Activated T-helper 1 cell treated with anti-CD3 and anti-CD28 coated beads, Interleukin-2, amount 50 U/mL, for 16 hours (primary cell): ENCODE measurements at places on chromosomes 5 and 9.

GRCh38 chr5:3600106-3601060 is 4.8 kb downstream of the IRX1 start:
- no peak for DNase-seq

- DNase-seq = no peak
Observed at GRCh38 chr5:123929055-123929474, 417.1 kb downstream of the CSNK1G3 start.

GRCh38 chr9:19252174-19252884 is 21.8 kb downstream of the DENND4C start:
- no peak for DNase-seq

GRCh38 chr5:11105696-11106095 is 344.7 kb upstream of the DAP start:
- DNase-seq = no peak

DNA sequence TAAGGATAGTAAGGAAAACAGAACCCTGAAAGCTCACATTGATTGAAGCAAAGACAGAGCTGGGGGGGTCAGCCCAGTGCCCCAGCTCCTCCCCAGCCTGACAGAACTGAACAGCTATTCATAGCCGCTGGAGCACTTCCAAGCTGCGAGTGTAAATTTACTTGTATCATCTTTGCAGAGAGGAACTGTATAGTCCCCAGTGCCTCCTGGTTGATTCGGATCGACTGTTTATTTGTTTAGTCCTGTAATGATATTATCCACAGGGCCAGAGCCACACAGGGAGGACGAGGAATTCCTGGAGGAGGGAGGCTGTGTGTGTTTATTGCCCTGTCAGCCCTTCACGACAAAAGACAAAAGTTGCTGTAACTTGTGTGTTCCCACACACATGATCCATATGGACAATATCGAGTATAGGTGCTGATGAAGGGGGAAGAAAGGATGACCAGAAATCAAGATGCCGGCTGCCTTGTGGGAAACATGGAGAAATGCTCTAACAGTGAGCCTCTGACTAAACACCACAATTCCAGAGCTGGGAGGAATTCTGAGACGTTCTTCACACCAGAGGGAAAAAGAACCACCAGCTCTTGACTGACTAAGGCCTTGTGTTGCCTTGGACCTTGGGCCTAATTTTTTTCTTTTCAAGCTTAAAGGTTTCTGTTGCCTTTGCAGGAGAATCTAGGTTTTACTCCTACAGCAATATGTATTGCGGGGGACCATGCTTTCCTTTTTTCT is 31.1 kb downstream of the FOXD1 start:
- DNase-seq = no peak

GRCh38 chr5:67268231-67269021 is 71.8 kb upstream of the CD180 start:
- no peak for DNase-seq

GRCh38 chr5:170312666-170313065 is 15.1 kb upstream of the LCP2 start:
- no peak for DNase-seq

DNA sequence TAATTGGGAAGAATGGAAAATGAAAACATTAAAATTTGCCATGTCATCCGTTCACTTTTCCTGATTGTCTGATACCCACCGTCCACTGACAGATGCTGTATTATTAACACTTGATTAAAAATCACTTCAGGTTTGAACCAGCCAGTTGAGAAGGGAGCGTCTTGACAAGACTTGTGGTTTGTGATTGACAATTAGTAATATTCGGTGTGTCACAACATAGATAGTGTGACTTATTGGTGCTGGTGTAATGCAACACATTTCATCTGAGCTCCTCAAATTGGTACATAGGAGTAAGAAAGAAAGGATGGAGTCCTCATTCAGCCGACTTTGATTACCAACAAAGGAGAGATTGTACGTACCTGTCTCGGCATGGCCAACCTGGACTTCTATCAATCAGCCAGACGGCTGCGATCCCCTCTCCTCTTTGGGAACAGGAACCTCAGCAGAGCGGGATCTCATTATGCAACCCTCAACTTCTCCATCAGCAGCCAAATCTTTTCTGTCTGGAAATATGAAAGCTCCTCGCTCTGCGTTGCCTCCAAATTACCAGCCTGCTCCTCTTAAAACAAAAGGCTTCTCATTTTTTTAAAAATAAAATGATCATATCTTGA is 211.7 kb upstream of the MVB12B start:
- no peak for DNase-seq

DNA sequence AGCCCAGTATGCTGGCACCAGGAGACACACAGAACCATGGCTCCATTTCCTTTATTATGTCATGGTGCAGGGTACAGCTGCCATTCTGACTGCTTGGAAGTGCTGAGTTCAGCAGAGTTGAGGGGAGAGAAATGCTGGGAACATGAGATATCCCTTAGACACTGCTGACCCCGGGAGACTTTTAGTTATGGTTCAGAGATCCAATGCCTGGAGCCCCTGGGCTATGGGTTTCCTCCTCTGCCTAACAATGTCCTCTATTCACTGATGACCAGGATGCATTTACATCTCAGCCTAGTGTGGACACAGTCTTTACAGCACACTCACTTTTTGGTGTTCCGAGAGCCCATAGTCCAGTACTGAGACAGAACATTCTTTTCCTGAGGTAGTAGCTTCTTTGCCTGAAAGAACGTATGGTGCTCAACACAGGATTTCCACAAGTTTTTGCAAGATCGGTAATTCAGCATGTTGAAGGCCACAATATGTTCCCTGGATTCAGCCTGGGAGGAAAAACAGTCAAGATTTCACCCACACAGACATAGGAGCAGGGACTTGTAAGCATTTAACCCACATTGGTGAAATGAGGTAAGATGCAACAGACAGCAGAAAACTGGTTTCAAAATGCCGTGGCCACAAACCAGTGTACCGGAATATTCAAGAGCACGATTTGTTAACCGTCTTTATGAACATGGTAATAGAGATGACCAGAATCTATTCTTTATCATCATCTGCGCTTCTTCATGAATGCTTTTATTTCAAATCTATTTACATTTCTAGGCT is 71.3 kb downstream of the PTPN3 start:
- DNase-seq = no peak

DNA sequence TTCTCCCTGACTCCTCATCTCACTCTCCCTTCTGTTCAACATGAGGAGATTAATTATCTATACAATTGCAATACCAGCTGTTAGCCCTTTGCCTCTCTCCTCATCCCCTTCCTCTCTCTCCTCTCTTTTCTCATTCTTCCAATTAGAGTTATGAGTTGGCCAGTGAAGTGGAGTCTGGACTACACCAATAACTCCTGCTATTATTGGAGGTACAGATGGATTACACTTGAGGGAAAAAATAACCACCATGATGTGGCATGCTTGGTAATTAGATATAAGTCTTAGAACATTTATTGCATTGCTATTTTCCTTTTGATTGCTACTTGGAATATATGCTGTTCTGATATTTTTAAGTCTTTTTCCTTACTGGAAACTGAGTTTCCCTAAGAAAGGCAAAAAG is 159.2 kb downstream of the FRMD3 start:
- DNase-seq = no peak

- DNase-seq = no peak
Observed at GRCh38 chr5:122730037-122730436, 44.8 kb upstream of the SNX2 start.

DNA sequence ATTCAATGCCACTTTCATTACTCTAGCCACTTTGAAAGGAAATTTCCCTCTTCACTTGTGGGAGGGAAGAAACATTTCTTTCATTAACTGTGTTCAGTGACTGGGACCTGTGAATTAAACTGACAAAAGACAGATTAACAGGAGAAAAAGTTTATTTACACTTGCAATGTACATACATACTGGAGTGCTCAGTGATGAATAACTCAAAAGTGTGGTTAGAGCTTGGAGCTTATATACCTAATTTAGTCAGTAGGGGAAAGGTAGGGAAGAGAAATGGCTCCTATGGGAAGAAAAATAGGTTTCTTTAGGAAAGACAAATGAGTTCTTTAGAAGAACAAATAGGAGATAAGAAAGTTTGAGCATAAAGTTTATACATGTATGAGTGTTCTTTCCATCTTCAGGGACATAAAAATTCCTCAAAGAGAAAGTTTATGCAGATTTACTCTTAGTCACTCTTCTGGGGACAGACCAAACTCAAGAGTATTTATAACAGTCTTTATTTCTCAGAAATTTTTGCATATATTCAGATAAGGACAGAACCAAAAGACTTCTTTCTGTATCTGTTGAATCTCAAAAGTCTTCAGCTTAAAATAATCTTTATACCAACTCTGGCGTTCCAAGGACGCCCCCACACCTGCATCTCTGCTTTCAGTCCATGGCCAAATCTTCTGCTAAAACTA is 120.0 kb upstream of the RAI14 start:
- no peak for DNase-seq

DNA sequence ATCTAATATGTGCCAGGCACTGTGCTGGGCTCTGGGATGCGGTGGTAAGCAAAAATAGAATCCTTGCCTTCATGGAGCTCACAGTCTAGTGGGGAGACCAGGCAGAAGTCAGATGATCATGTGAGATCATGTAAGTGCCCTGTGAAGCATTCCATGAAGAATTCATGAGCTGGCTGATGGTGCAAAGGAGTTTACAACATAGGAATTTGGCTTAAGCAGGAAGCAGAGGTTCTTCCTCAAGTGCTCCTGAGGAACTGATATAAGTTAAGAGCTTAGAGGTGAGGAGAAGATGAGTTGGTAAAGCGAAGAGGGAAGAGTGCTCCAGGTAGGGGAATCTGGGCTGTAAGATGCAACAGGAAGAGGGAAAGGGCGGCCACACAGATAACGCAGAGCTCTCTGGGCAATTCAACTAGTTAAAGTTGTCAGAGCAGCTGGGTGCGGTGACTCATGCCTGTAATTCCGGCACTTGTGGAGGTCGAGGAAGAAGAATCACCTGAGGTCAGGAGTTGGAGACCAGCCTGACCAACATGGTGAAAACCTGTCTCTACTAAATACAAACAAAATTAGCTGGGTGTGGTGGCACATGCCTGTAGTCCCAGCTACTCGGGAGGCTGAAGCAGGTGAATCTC is 78.5 kb upstream of the SPATA31D4 start:
- DNase-seq = no peak

DNA sequence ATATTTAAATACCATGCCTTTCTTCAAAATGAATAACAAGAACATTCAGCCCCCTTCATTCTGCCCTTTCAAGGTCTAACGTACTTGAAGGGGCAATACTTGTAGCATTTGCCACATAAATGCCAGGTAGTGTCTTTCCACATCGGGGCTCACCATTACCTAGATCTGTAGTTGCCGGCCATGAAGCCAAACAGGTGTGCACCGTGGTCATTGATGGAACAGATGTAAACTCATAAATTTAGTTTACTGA is 193.0 kb downstream of the CD180 start:
- DNase-seq = no peak

DNA sequence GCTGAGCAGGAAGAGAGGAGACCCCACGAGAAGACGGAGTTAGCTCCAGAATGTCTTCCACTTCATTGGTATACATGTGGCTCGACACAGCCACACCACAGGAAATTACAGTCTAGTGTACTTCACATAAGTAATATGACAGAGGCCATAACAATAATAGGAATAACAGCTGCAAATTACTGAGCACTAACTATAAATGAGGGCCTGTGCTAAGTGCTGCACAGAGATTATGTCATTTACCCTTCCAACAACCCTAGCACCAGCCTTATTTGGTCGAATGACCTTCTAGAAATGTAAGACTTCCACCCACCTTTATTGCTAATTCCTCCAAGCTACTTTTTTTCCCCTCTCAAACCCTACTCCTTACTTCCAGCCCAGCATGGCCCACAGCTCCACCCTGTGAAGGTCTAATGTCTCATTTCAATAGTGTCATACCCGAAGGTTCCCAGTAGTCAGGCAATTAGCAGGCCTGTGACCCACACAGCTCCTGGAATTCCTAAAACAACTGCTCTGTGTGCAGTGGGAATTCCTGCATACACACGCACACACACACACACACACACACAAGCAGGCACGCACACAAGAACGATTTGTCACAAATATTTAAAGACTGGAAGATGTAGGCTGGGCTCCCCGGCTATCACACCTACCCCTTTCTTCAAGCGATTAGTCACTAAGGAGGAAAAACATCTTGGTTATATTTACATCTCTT is 134.5 kb downstream of the FRMD3 start:
- DNase-seq = no peak

- no peak for DNase-seq
Observed at GRCh38 chr5:36270175-36270574, 28.4 kb upstream of the NADK2 start.

- no peak for DNase-seq
Observed at GRCh38 chr9:98838155-98838867, 30.8 kb downstream of the GALNT12 start.

DNA sequence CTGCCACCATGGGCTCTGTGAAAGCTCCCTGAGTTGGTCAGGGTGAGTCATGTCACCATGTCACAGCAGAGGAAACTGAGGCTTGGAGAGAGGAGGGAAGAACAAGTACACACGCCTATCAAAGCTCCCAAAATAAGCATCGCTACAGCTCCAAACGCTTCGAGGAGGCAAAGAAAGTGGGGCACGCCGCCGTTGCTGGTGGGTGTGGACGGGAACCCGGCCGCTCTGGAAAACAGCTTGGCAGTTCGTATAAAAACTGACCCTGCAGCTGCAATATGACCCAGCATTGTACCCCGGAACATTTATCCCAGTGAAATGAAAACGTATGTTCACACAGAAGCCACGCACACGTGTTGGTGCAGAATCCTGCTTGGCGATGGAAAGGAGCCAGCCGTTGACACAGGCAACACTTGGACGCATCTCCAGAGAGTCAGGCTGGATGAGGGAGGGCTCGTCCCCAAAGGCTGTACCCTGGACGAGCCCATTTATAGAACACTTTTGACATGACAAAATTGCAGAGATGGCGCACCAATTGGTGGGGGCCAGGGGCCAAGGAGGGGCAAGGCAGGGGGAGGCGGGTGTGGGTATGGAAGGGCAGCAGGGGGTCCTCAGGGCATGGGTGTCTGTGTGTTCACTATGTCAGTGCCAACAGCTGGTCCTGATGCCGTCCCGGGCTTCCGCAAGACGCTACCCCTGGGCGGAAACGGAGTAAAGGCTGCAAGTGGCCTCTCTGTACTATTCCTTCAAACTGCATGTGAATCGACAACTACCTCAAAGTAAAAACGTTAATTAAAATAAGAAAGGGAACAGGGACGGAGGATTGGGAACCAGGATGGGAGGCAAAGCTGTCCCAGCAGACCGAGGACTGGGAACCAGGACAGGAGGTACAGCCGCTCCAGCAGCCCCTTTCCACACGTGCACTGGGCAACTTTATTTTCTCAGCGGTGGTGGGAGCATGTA is 173.0 kb downstream of the OLFM1 start:
- DNase-seq = no peak

DNA sequence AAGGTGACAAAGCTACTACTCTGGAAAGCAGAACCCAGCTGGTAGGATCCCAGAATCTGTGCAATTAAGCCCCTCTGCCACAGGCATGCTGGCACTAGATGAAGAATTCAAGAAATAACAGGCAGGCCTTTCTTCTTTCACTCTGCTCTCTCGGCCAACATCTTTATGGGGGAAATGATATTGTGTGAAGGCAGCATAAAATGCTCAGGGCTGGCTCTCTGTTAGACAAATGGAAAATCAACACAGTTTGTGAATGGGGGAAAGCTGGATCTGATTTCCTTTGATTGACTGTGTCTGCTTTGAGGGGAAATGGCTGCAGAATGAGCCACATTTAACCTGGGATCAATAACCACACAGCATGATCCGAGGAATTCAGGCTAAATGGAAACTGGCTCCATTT is 29.1 kb upstream of the AKNA start:
- DNase-seq = no peak
